Fibroblast of skin of back (primary cell): ENCODE measurements at places on chromosomes 7 and 10.

DNA sequence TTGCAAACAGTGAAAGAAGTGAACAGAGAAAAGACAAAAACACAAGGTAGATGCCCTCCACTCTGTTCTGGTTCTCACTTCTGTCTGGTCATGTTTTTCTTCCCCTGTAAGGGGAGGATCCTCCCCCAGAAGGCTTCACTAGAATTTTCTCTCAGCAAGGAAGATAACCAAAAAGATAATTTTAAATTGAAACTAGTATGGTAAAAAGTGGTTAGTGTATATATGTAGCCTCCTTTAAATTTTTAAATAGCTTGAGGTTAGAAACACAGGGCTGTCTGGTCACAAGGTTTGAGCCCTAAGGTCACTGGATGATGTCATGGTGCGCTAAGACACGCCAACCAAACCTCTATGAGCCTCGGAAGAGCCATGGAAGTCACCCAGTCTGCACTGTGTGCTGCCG lies 5.6 kb upstream of the PKD1L1 start:
- DNase-seq: no peak

DNA sequence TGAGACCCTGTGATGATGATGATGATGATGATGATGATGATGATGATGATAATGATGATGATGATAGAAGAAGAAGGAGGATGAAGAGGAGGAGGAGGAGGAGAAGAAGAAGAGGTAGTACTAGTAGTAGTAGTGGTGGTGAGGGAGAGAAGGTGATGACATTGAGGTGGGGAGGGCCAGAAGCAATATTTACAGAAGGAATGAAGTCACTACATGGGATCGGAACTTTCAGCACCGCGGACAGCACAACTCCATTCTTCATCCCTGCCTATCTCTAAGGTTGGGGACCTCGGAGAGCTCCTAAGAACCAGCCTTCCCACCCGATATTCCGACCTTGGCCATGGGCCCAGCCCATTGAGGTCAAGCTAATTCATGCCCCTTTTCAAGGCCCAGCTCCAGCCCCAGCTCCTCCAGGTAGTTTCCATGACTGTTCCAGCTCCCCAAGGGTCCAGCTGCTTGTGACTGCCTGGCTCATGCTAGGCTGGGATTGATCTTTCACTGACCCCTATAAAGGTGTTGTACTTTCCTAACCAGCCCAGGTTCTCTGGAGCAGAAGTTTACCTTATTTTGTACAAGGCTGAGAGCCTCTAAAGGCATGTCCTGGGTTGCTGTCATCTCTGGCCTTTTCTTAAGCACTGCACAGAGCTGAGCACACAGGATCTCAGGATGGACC lies 10.3 kb downstream of the CRHR2 start:
- DNase-seq: peak; percentile 76

- peak; percentile 88 for DNase-seq
These were observed 604 bp upstream of the STAM start for GRCh38 chr10:17643339-17643754.

- no peak for DNase-seq
These were observed 131.7 kb upstream of the CHST15 start for GRCh38 chr10:124225029-124225466.

- no peak for DNase-seq
These were observed 67.6 kb downstream of the JAZF1 start for GRCh38 chr7:28112883-28113540.

DNA sequence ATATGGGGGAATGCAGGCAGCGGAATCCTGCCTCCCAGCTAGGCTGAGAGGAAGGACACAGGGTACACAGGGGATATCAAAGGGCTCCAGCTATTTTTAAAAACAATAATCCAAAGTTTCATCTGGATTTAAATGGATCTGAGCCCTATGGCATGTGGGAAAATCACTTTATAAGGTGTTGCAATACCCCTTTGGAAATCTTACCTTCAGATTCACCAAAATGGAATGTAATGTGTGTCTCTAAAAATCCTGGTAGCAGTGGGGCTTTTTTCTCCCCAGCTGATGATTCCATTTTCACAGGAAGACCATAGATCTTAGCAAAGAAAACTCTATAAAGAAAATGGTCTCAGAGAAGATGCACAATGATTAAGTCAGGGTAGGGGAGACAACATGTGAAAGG lies 722.2 kb downstream of the PARD3 start:
- DNase-seq: no peak

DNA sequence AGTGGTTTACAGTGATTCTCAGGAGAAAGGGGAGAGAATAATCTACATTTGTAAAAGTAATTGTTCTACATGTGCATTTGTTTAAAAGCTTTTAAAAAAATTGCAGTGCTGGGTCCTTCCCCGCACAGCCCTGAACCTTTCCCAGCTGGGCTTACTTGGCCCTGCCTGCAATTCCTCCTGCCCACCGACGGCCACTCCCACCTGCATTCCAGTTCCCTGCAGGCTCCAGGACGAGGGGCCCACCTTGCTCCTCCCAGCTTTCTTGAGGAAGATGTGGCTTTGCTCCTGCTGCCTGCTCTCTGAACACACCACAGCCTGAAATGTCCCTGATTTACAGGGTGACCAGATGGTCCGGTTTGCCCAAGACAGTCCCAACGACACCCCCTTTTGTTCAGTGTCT lies 222.7 kb downstream of the PRPF18 start:
- no peak for DNase-seq

- no peak for DNase-seq
These were observed 48.7 kb downstream of the OAT start for GRCh38 chr10:124369986-124370385.

DNA sequence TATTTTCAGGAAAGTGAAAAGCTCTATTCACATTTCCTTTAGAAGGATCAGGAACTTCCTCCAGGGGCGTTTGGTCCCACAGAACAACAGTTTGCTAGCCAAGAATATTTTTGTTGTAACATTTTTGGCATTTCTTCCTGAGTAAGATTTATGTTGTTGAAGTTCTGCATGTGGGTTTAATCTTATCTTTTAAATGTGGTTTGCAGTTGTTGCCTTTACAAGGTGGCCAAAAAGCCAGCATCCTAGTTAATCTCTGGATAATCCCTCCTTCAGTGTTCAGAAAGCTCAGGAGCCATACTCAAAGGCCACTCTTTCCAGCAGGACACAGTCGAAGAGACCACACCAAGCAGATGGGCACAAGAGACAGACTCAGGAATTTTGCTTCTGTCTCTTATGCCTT lies 30.0 kb downstream of the SLC26A4 start:
- DNase-seq: peak; percentile 69

- peak; percentile 1 for DNase-seq
These were observed 1167.7 kb downstream of the XPNPEP1 start for GRCh38 chr10:108755646-108756045.

DNA sequence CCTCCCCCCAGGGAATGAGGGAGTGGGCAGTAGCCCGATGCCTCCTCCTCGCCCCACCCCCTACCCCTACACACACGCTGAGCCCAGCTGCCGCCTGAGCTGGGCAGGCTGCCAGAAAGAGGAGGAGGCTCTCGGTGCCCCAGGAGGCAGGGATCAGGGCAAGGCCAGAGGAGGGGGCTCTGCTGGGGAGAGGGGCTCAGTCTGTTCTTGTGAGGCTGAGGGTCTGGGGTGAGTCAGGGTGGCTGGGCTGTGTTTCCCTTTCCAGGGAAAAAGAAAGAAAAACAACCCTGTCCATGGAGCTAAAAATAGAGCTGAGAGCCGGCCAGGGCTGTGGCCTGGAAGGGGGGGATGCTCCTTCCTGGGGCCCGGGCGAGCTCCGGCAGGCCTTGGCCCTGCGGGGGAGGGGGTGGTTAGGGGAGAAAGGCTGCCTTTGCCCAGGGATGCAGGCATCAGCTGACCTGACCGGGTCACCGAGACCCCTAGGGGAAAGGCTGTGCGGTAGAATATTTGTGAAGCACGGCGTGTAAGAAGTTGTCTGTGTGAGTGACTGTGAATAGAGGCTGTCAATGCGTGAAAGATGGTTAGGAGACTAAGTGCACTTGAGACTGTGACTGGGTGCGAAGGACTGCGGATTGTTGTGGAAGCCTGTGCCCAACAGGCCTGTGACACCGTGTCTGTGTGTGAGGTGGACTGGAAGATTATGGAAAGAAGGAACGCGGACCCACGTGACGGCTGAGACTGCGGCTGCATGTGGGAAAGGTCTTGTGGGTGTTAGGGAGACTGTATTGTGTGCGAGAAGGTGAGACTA lies 1.2 kb upstream of the LZTS2 start:
- DNase-seq: peak; percentile 93

GRCh38 chr10:32374605-32375004 lies 27.6 kb upstream of the EPC1 start:
- DNase-seq: no peak

DNA sequence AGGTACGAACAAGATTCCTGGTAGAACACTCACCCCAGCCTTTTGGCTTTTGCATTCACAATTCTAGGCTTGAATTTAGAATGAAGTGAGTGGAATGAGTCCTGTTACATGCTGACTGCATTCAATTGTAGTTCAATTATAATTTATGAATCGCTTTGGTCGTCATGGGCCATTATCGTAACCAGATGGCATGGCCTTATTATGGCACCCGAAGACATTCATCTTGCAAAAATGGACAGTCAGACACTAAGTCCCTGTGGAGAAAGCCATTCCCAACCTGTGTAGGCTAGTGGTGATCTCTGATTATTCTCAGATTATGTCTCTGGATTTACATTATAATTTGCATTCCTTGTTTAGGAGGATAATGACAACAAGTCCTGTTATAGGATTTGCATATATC lies 292.4 kb upstream of the NPSR1 start:
- DNase-seq: no peak

DNA sequence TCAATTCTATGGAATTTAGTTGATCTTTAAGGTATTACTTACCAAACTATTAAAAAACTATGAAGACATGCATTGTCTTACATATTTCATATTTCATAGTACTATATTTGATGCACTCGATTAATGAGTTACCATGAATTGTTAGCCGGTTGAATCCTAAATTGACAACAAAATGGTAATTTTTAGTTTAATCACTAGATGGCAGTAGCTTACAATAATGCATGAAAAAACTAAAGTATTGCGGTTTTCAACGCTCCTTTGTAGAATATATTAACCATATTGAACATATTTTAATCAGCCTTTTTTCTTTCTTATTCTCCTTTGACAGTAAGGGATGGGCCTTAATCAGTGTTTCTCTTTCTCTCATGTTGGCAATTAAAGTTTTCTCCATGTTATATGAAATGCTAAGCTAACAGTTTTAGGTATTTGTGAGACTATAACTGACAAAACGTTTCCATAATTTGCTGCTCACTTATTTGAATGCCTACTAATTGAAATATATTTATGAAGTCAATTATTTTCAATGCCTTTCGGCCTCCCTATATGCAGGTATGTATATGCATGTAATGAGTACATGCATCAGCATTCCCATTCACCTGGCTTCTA lies 48.5 kb upstream of the ARL4A start:
- DNase-seq: peak; percentile 44

DNA sequence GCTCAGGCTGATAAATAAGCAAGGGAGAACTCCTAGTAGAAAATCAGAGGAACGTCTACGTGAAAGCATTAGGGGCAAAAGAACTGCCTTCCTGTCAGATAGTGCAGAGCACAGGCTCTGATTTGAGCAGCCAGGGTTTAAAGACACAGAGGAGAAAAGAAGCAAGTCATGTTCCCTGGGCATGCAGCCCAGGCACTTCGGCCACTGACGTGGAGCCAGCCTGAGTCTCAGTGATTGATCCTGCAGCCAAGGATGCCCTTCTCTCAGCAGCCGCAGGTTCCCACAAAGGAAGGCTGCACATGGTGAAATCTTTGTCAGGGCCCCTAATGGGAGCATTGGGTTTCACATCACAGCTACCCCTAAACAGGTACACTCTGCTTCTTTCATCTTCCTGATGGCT lies 161.7 kb upstream of the HPS1 start:
- DNase-seq: no peak

DNA sequence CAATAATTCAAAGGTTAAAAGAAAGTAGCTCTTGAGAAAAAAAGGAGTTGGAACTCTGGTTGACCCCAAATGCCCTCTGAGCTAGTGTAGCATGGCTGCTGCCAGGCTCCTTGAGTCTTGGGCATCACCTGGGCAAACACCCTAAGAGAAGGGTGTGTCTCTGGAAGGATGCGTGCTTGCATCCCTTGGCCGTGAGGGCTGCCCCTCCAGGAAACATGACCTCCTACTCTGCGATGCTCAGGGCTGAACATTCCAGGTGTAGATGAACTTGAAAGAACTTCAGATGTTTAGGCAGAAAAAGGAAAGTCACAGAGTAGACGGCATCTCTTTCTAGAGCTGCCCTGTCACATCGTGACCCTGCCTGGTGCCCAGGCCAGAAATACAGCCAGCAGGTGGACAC lies 189.4 kb upstream of the TCERG1L start:
- DNase-seq: no peak

GRCh38 chr10:116796910-116797513 lies 52.3 kb upstream of the ENO4 start:
- DNase-seq: peak; percentile 64

- no peak for DNase-seq
These were observed 178.8 kb downstream of the NEURL1 start for GRCh38 chr10:103672345-103672744.

DNA sequence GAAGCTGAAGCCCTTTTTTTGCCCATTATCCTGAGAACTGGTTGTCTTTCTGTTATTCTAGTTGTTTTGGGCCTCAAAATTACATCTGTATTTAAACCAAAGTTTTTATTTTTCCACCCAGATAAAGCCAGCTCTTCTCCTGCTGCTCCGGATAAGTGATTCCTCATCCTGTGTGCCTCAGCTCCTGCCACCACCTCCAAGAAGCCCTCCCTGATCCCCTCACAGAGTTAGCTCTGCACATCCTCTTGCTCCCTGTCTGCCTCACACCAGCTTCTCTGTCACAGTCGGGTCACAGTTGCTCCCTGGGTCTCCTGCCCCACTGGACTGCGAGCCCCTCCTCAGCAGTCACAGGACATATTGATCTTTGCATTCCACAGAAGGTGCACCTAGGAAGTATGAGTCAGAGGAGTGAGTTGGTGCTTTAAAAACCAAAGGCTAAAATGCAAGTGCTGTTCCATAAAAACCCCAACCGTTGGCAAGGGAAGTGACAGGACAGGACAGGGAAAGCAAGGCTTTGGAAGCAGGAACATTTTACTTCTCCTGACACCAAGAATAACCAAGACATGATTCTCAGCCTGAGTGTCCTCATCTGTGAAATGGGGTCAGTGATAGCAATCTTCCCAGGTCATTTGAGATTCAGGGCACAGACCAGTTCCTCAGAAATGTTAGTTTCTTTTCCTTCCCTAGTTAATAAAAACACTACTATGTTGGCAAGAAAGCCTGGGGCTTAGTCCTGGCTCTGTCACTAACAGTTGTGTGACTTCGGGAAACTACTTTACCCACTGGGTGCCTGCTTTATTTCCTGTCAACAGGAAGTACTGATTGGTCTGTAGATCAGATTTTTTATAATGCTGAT lies 36.5 kb upstream of the EEPD1 start:
- DNase-seq: peak; percentile 35

DNA sequence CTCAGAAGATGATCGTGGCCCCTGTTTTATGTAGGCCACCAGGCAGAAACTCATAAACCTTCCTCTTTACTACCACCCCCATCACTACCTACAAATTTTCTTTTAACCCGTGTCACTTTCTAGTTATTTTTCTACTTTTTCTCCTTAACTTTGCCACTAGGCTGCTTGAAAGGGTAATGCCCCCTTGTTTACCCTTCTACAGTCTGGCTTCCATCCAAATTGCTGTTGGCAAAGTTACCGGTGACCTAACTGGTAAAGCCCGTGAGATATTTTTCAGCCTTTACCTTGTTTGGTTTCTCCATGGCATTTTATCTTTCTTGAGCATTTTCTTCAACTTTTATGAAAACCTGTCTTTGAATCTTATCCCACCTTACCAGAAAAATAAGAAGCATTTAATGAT lies 153.0 kb downstream of the WNT2 start:
- DNase-seq: no peak

- peak; percentile 86 for DNase-seq
These were observed 22.1 kb downstream of the CAV1 start for GRCh38 chr7:116546916-116547315.
